ENCODE measurements at places on chromosomes 7 and 10.

- no peaks in the 10 kb centered on the region for H3K36me3 ChIP-seq
- H3K27me3 ChIP-seq = no peaks in the 10 kb centered on the region
- no peak for ATAC-seq
- no peaks in the 10 kb centered on the region for H3K4me1 ChIP-seq
- H3K4me3 ChIP-seq = no peak overlapping the region
- H3K27ac ChIP-seq = no peak overlapping the region
Measured at GRCh38 chr7:94247970-94248369, 146.7 kb upstream of the COL1A2 start.

- H3K4me1 ChIP-seq = no peaks in the 10 kb centered on the region
- H3K4me3 ChIP-seq = no peak overlapping the region
- H3K36me3 ChIP-seq = no peaks in the 10 kb centered on the region
- no peaks in the 10 kb centered on the region for H3K27me3 ChIP-seq
- no peak overlapping the region for H3K27ac ChIP-seq
Measured at GRCh38 chr10:18786478-18786877, 127.2 kb downstream of the ARL5B start.

DNA sequence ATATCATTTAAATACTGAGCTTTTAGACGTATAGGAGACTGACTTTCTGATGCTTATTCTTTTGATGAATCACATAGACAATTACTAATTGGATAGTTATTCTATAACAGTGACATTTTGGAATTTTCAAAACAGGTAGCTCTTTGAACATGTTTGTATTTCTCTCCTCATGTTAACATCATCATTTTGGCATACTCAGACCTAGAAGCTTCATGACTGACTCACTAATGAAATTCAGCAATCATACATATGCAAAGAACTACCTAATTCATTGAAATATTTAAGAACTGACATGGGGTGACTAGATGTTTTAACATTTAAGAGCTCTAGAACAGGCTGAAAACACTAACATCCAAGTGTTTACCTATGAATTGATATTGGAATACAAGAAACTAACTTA, 192.3 kb downstream of the VTI1A start:
- no peaks in the 10 kb centered on the region for H3K27me3 ChIP-seq
- H3K36me3 ChIP-seq = no peaks in the 10 kb centered on the region
- ATAC-seq = no peak
- no peak overlapping the region for H3K4me3 ChIP-seq
- H3K4me1 ChIP-seq = no peaks in the 10 kb centered on the region

GRCh38 chr10:111551001-111551400, 474.2 kb downstream of the ADRA2A start:
- no peak overlapping the region for H3K4me3 ChIP-seq
- H3K27me3 ChIP-seq = no peaks in the 10 kb centered on the region
- ATAC-seq = no peak
- H3K36me3 ChIP-seq = no peaks in the 10 kb centered on the region

DNA sequence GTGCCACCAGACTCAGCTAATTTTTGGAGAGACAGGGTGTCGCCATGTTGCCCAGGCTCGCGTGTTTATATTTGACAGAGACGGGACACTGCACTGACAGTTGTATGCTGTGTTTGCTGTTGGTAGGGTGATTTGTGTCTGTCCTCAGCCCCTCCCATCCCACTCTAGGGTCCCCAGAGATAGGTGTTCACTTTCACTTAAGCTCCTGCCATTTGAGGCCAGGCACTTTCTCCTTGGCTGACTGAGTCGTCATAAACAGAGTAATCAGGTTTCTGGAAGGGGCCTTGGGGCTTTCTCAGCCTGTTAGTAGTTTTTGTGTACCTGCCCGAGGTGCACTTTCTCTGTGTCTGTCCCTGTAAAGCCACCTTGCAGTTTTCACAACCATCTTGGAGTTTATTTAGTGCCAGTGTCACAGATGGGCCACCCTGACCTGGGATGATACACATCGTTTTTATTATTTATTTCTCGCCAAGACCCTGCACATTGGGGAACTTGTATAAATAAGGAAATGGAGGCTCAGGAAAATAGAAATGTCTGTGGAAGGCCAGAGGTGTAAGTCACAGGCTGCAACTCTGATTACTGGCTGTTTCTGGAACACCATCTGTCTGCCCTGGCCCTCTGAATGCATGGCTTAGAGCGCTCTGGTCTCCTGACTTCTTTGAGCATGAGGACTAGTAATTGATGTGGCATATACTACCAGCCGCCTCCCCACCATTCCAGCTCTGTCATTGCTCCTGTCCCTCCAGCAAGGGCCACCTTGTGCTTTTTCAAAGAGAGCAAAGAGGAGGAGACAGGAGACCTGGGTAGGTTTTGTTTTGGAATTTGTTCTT, 81.9 kb upstream of the PDCD4 start:
- no peaks in the 10 kb centered on the region for H3K36me3 ChIP-seq
- no peaks in the 10 kb centered on the region for H3K27me3 ChIP-seq
- peak overlapping the region; percentile 61 for H3K27ac ChIP-seq
- H3K4me1 ChIP-seq = peaks cover 12% of the 10 kb centered on the region
- ATAC-seq = no peak
- no peak overlapping the region for H3K4me3 ChIP-seq

- H3K27me3 ChIP-seq = no peaks in the 10 kb centered on the region
- H3K36me3 ChIP-seq = no peaks in the 10 kb centered on the region
- H3K27ac ChIP-seq = no peak overlapping the region
- no peak for ATAC-seq
Measured at GRCh38 chr10:585502-585901, 104.0 kb downstream of the DIP2C start.

GRCh38 chr7:48959676-48960075, 35.3 kb downstream of the CDC14C start:
- no peaks in the 10 kb centered on the region for H3K36me3 ChIP-seq
- H3K27me3 ChIP-seq = no peaks in the 10 kb centered on the region
- ATAC-seq = no peak
- no peak overlapping the region for H3K27ac ChIP-seq

- H3K4me1 ChIP-seq = no peaks in the 10 kb centered on the region
- peak overlapping the region; percentile 87 for H3K27ac ChIP-seq
- H3K36me3 ChIP-seq = no peaks in the 10 kb centered on the region
- peak; percentile 39 for ATAC-seq
- H3K27me3 ChIP-seq = no peaks in the 10 kb centered on the region
Measured at GRCh38 chr10:69449841-69450240, 1.4 kb upstream of the TSPAN15 start.

DNA sequence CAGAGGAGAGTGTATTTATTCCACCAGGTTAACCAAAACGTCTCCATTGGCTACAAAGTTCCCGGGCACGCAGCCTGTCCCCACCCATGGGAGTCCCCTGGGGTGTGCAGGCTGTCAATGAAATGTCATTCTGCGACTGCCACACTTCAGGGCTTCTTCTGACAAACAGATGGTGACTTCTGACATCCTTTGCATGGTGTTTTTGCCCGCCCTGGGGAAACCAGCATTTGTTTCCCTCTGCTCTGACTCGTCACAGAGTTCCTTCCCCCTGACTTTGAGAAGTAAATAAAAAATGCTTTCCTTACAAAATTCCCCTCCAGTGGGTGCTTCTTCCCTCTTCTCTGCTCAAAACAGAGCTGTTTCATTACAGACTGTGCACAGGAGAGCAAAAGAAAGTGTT, 38.2 kb downstream of the TNS3 start:
- no peaks in the 10 kb centered on the region for H3K36me3 ChIP-seq
- no peaks in the 10 kb centered on the region for H3K27me3 ChIP-seq
- no peak overlapping the region for H3K4me3 ChIP-seq
- ATAC-seq = no peak
- no peaks in the 10 kb centered on the region for H3K4me1 ChIP-seq
- no peak overlapping the region for H3K27ac ChIP-seq

DNA sequence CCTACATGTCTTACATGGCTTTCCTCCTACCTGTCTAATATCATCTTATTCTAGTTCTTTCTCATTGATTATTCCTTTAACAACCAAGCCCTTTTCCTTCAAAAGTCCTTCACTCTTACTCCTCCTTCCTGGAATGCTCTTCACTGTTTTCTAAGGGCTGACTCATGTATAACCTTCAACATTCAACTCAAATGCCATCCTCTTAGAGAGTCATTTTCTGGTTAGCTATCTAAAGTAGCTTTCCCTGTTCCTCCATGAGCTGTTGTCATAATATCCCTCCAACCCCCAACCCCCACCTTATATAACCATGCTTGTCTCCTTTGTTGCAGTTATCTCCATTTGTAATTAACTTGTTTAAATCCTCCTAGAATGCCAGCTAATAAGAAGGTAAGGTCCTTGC, 286.8 kb downstream of the ADK start:
- H3K36me3 ChIP-seq = no peaks in the 10 kb centered on the region
- H3K27ac ChIP-seq = no peak overlapping the region
- H3K4me1 ChIP-seq = no peaks in the 10 kb centered on the region
- no peak for ATAC-seq

- no peaks in the 10 kb centered on the region for H3K4me1 ChIP-seq
- ATAC-seq = no peak
Measured at GRCh38 chr10:131021246-131021895, 290.1 kb downstream of the TCERG1L start.

- no peak overlapping the region for H3K4me3 ChIP-seq
- H3K27ac ChIP-seq = peak overlapping the region; percentile 68
- no peaks in the 10 kb centered on the region for H3K36me3 ChIP-seq
- ATAC-seq = no peak
- peaks cover 11% of the 10 kb centered on the region for H3K4me1 ChIP-seq
Measured at GRCh38 chr7:74306004-74306729, 17.0 kb downstream of the CLIP2 start.

GRCh38 chr10:88833723-88834122, 17.9 kb downstream of the ANKRD22 start:
- no peak for ATAC-seq

DNA sequence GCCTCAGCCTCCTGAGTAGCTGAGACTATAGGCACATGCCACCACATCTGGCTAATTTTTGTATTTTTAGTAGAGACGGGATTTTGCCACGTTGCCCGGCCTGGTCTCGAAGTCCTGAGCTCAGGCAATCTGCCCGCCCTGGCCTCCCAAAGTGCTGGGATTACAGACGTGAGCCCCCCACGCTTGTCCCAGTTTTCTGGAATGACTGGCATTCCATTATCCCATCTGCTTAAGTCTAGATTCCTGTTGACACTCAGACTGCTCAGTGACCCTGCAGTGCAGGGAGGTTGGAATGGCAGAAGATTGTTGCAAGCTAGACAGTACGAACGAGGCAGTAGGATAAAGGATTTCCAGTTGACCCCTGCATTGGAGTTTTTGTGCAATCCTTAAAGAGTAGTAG, 135.1 kb upstream of the NPS start:
- no peaks in the 10 kb centered on the region for H3K36me3 ChIP-seq
- H3K27me3 ChIP-seq = no peaks in the 10 kb centered on the region
- H3K4me1 ChIP-seq = no peaks in the 10 kb centered on the region
- no peak overlapping the region for H3K4me3 ChIP-seq
- ATAC-seq = no peak
- no peak overlapping the region for H3K27ac ChIP-seq

GRCh38 chr10:70684374-70684773, 12.1 kb downstream of the ADAMTS14 start:
- H3K4me3 ChIP-seq = no peak overlapping the region
- H3K4me1 ChIP-seq = no peaks in the 10 kb centered on the region
- H3K36me3 ChIP-seq = no peaks in the 10 kb centered on the region
- no peak overlapping the region for H3K27ac ChIP-seq

DNA sequence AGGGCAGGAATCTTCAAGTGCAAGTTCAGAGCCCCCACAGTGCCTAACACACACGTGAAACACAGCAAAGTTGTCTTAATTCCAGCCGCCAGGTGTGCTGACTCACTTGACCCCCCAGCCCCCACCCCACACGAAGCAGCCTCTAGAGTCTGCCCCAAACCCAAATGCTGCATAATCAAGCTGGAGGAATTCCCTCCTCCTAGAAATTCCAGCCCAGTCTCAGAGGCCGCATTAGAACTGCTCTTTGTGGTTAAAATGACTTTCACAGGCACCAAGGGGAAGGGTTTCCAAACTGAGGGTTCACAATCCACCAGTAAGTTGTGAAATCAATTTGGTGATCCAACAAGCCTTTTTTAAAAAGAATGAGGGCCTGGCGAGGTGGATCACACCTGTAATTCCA, 67.0 kb upstream of the PLXNA4 start:
- ATAC-seq = no peak
- no peaks in the 10 kb centered on the region for H3K4me1 ChIP-seq
- H3K36me3 ChIP-seq = no peaks in the 10 kb centered on the region
- no peak overlapping the region for H3K27ac ChIP-seq

DNA sequence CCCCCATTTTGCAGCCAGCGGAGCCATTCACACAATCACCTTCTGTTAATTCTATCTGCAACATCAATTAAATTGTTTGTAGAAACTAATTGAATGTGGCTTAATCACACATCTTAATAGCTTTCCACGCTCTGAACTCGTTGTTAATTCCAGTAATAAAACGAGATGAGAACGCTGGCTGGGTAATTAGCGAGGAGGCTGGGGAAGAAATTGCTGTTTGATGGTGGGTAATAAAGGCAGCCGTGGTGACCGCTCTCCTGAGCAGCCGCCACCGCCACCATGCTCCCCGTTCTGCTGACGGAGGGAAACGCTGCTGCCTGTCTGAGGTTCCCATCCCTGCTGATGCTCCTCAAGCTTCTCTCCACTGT, 36.3 kb downstream of the GBX1 start:
- ATAC-seq = no peak
- no peaks in the 10 kb centered on the region for H3K27me3 ChIP-seq
- no peak overlapping the region for H3K27ac ChIP-seq
- H3K36me3 ChIP-seq = no peaks in the 10 kb centered on the region
- peaks cover 12% of the 10 kb centered on the region for H3K4me1 ChIP-seq

- no peak overlapping the region for H3K27ac ChIP-seq
- no peaks in the 10 kb centered on the region for H3K27me3 ChIP-seq
- no peak overlapping the region for H3K4me3 ChIP-seq
- no peaks in the 10 kb centered on the region for H3K36me3 ChIP-seq
- no peak for ATAC-seq
- H3K4me1 ChIP-seq = no peaks in the 10 kb centered on the region
Measured at GRCh38 chr7:34330308-34330707, 327.7 kb upstream of the NPSR1 start.

GRCh38 chr10:61215246-61215645, 237.9 kb downstream of the TMEM26 start:
- no peak overlapping the region for H3K4me3 ChIP-seq
- H3K27me3 ChIP-seq = no peaks in the 10 kb centered on the region
- H3K4me1 ChIP-seq = no peaks in the 10 kb centered on the region
- no peak for ATAC-seq
- no peaks in the 10 kb centered on the region for H3K36me3 ChIP-seq

GRCh38 chr7:28018446-28018845, 162.1 kb downstream of the JAZF1 start:
- no peaks in the 10 kb centered on the region for H3K4me1 ChIP-seq
- ATAC-seq = no peak
- H3K27me3 ChIP-seq = no peaks in the 10 kb centered on the region
- H3K27ac ChIP-seq = no peak overlapping the region
- H3K4me3 ChIP-seq = no peak overlapping the region

- no peak overlapping the region for H3K27ac ChIP-seq
- H3K4me3 ChIP-seq = no peak overlapping the region
- H3K27me3 ChIP-seq = no peaks in the 10 kb centered on the region
Measured at GRCh38 chr7:22653951-22654350, 73.0 kb upstream of the IL6 start.
